ENCODE measurements at places on chromosomes 16 and 17.

DNA sequence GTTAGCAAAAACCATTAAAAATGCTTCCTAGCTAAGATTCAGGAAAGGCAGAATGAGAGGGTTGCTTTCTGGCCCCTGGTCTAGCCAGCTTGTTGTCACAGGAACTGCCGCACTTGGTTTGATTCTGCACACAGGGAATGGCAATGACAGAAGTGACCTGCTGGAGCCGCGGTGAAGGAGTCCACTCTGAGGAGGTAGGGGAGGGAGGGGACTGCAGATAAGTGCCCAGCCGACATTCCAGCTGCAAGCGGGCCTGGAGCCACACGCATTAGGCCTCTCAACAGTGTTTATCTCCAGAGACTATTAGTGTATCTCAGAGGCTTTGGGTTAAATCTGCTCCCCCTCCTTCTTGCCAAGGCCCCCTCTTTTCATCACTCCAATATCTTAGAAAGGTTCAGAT, 38.6 kb downstream of the CDRT15 start:
- no peak for DNase-seq

DNA sequence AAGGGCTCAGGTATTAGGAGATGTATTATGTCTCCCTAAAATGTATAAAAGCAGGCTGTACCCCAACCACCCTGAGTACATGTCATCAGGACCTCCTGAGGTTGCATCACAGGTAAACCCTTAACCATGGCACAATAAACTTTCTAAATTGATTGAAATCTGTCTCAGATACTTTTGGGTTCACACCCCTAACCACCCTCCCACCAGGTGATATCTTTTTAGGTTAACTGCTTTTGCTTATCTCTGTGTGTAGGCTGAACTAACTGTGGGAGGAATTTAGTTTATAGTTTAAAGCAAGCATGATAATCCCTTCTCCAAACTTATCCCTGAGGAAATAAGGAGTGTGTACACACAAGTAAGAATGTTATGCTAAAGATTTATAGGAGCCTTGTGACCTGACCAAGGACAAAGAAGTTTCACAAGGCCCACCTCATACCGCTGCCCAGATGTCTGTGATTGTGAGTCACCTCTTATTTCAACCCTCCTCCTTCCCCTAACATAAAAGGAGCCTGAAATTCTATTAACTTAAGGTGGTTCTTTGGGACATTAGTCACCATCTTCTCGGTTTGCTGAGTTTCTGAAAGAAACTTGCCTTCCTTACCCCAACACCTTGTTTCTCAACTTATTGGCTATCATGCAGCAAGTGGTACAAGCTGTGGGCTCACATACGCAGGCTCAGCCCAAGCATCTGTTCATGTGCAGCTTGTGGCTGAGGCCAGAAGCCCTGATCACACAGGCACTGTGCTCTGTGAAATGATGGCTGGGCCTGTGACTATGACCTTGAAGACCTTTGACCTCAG, 11.3 kb downstream of the PRSS22 start:
- no peak for DNase-seq

- DNase-seq, result no peak
Observed at GRCh38 chr16:7839568-7839967, 506.9 kb downstream of the RBFOX1 start.

DNA sequence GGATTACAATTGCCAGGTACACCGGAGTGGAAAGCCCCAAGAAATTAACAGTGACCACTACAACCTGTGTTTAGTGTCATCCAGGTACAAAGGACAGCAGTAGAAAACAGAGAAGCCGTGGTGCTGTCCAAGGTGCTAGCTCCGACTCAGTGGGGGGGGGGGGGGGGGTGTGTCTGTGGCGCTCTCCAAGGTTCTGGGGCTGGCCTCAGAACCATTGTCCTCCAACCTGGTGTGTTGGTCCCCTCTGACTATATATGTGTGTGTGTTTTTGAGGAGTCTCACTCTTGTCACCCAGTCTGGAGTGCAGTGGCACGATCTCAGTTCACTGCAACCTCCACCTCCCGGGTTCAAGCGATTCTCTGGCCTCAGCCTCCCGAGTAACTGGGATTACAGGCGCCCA, 5.8 kb upstream of the ZNF23 start:
- no peak for DNase-seq

DNA sequence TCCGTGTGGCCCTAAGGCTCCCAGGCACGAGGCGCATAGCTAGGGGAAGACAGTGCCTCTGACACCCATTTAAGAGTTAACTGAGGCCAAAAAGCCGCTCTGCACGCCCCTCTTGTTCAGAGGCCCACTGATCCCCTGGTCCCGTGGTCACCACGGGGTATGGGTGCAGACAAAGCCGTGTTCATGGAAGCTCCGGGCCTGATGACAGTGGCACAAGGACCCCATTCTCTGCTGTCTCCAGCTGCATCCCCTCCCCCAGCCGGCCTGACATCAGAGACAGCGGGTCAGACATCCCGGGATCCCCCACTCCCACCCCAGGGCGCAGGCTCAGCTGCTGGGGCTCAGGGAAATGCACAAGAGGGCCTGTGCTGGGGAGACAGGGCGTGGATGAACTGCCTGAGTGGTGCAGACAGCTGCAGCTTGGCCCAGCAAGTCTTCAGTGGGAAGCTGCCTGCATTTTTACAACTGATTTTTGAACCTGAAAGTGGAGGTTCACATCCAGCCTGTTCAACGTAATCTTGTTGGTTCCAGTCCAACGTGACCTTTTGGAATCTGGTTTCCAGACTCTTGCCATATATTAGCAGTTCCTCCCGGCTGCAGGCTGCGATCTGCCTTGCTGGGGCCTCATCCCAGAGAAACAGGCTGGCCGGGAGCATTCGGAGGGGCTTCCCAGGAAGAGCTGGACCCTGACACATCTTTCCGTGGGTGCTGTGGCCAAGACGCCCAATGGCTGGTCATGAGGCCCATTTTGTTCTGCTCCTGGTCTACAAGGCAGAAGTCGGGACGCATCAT, 9.7 kb upstream of the BAHCC1 start:
- no peak for DNase-seq

DNA sequence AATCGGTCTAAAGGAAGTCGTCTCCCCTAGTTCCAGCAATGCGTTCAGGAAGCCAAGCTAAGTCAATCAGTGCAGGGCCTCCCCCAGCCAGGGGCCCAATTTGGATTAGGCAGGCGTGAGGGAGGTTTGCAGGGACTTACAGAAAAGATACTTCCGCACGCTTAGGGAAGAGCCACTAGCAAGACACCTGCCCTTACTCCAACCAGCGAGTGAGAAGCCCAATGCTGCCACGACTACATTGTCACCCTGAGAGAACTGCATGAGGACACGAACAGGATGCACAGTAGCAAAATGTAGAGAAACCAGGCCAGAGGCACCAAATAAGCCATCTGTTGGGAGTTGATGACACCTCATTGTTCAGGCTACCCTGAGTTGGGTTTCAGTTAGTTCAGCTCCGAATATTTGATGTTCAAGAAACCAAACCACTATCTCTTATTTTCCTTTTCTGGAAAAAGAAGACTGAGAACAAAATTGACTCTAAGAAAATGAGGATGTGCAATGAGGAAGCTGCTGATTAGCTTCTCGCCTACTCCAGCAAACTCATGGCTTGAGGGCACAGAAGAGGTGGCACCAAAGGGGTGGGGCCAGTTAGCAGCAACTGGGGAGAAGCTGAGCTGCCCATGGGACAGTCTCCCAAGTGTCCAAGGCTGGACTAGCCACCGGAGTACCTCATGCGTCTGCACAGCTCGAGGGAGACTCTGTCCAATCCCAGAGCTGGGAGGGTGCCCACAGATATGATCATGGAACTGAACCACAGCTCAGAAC, 29.3 kb downstream of the TK2 start:
- DNase-seq, result no peak

DNA sequence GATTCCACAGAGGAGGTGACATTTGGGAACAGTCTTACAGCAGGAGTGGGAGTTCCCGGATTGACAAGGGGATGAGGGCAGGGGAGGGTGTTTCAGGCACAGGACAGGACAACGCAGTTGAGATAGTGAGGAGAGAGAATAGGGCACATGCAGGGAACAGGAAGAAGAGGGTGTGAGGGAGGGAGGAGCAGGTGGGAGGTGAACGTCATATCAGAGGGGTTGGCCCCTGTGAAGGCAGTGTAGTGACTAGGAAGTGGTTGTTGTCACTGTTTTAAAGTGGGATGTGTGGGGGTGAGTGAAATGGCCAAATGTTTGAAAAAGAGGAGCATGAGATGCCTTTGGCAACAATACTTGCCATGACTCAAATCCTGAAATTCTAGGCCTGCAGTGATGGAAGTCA, 12.2 kb downstream of the PRKCB start:
- no peak for DNase-seq

- peak; percentile 68 for DNase-seq
Observed at GRCh38 chr17:8151120-8151640, 1.0 kb downstream of the PER1 start.
